H1 (cell line): ENCODE measurements at places on chromosomes 6 and 20. TPM values are rescaled to one million over a fixed set of nuclear protein-coding genes. Genes with fewer than 3 reads are reported as not detected.

GRCh38 chr6:146896960-146897701 is 298.4 kb downstream of the ADGB start:
- H3K27me3 ChIP-seq: no peaks in the 10 kb centered on the region
- H3K36me3 ChIP-seq: no peaks in the 10 kb centered on the region
- H3K4me1 ChIP-seq: no peaks in the 10 kb centered on the region
- H3K27ac ChIP-seq: no peak overlapping the region
- no peak overlapping the region for H3K4me3 ChIP-seq

DNA sequence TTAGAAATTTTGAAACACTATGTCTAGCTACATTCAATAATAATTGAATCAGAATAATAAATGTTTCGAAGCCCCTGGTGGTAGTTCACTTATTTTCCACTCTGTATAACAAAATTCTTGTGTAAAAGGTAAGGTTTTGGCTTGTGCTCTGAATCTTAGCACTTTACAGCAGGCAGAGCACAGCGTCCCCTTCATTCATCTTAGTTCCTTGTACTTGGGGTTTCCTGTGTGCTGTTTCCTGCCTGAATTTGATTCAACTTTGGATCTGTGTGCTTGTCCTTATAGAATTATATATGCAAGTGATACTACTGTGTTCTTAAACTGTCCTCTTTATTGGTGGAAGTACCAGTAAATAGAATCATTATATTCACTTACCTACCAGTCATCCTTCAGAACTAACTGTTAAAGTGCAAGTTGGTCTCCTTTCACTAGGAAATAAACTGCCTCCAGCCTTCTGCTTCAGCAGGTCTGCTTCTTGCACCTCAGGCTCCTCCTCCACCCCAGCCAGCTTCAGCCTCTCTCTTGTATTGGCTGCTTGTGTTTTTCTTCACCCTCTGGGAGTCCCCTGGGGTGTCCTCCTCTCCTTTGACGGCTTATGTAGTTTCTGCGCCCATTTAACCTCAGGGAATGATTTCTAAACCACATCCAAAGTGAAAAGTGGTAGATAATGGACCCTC is 28.8 kb upstream of the TULP4 start:
- H3K4me3 ChIP-seq: no peak overlapping the region; the same call in 1 of the 2 replicates
- H3K4me1 ChIP-seq: peaks cover 18% of the 10 kb centered on the region
- DNase-seq: no peak
- no peaks in the 10 kb centered on the region for H3K27me3 ChIP-seq
- H3K27ac ChIP-seq: peak overlapping the region; percentile 60; the same call in 1 of the 2 replicates

GRCh38 chr6:50102676-50103075 is 52.9 kb upstream of the DEFB112 start:
- H3K36me3 ChIP-seq: no peaks in the 10 kb centered on the region
- H3K27ac ChIP-seq: no peak overlapping the region
- H3K4me1 ChIP-seq: no peaks in the 10 kb centered on the region

GRCh38 chr6:117817499-117817898 is 89.6 kb upstream of the SLC35F1 start:
- no peaks in the 10 kb centered on the region for H3K27me3 ChIP-seq
- no peak for DNase-seq
- H3K36me3 ChIP-seq: no peaks in the 10 kb centered on the region
- no peak overlapping the region for H3K4me3 ChIP-seq
- H3K27ac ChIP-seq: no peak overlapping the region

DNA sequence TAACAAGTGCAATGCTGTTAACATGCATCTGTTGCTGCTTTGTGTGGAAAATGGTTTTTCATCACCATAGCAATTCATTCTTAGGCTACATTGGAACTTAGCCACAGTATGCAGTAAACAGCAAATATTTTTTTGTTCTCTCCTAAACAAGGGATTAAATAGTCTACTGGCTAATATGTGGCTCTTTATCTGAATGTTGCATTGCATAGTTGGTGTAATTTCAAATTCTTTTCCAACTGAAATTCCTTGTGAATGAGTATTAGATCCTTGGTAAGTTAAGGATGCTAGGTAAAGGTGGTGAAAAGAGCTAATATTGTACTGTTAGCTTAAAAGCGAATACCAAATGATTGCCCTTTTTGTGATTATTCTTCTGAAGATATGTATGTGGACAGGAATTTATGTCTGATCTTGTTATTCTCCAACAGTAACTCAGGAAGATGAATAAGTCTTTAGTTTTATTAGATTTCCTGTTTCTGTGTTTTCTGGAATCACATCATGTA is 958 bp downstream of the MLIP start:
- no peak overlapping the region for H3K4me3 ChIP-seq
- no peaks in the 10 kb centered on the region for H3K27me3 ChIP-seq
- DNase-seq: no peak

- H3K4me1 ChIP-seq: no peaks in the 10 kb centered on the region
- no peak for DNase-seq
- no peak overlapping the region for H3K4me3 ChIP-seq
- H3K36me3 ChIP-seq: no peaks in the 10 kb centered on the region
Observed at GRCh38 chr20:40893610-40894236, 134.9 kb upstream of the TOP1 start.

GRCh38 chr6:157964100-157964499 is 17.6 kb upstream of the SYNJ2 start:
- peaks cover 9% of the 10 kb centered on the region for H3K4me1 ChIP-seq
- no peaks in the 10 kb centered on the region for H3K36me3 ChIP-seq
- H3K27me3 ChIP-seq: no peaks in the 10 kb centered on the region
- DNase-seq: no peak
- no peak overlapping the region for H3K4me3 ChIP-seq

DNA sequence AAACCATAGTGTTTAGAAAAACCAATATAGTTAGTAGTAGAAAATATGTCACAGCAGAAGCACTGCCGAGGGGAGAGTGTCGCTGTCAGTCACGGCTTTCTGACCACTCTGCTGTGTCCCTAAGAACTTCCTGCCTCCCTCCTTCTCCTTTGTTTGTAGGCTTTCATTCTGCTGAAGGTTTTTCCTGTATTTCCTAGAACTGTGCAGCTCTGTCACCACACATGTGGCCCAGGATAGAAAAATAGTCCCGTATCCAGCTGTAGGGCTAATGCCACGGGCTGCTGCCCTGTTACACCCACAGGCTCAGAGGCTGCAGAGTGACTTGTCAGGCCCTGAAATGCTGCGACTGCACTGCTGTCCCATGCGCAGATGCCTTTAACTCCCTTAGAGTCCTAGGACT is 52.6 kb upstream of the SYNJ2 start:
- H3K36me3 ChIP-seq: no peaks in the 10 kb centered on the region; the same call in 1 of the 2 replicates
- H3K4me1 ChIP-seq: peaks cover 8% of the 10 kb centered on the region
- no peak overlapping the region for H3K27ac ChIP-seq

- no peaks in the 10 kb centered on the region for H3K36me3 ChIP-seq
- no peak for DNase-seq
- H3K4me3 ChIP-seq: no peak overlapping the region
- H3K4me1 ChIP-seq: no peaks in the 10 kb centered on the region
Observed at GRCh38 chr6:17271628-17272027, 9.5 kb upstream of the RBM24 start.

DNA sequence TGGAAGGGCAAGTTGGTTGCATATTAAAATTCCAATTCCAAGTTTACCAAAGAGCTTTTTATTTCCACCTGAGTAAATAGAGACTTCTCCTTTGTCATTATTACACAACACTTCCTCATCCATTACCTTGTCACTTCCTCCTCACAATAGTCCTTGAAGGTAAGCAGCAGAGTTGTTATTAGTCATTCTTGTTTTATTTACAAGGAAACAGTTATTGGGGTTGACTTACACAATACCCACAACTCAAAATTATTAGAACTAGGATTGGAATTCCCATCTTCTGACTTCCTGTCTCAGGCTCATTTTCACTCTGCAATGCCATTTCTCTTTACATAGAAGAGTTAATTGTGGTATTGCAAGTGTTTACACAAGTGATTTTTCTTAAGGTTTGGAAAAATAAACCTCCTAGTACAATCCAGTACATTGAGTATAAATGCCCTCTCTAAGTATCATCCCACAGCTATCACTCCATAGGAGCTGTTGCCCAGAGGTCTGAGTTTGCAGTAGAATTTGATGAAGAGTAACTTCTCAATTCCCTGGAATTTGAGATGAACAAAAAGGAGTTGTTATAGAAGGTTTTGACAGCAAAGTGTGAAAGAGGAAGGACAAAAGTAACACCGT is 28.9 kb upstream of the MTRF1L start:
- H3K4me1 ChIP-seq: no peaks in the 10 kb centered on the region
- no peak overlapping the region for H3K27ac ChIP-seq
- no peak for DNase-seq
- H3K27me3 ChIP-seq: no peaks in the 10 kb centered on the region
- no peak overlapping the region for H3K4me3 ChIP-seq

The BACH2 gene
- total RNA-seq: 5.9 and 8.0 TPM in 2 replicates

The LRP11 gene
- total RNA-seq: 20.0 TPM in 2 replicates

The ARMH2 gene
- not detected in 2 replicates for total RNA-seq

The C6orf118 gene
- total RNA-seq: 0.40 and 0.58 TPM in 2 replicates

The APCDD1L gene
- total RNA-seq: 3.1 and 3.2 TPM in 2 replicates

The TSPO2 gene
- not detected in 2 replicates for total RNA-seq

The EPPIN gene
- total RNA-seq: 0.13 TPM in 1 of 2 replicates, not detected in the other

The FOXS1 gene
- not detected in 2 replicates for total RNA-seq

The BNIP5 gene
- not detected in 2 replicates for total RNA-seq
